Effector memory CD8-positive, alpha-beta T cell (primary cell): ENCODE measurements at places on chromosomes 7 and 10.

GRCh38 chr7:1664711-1665548 lies 5.1 kb upstream of the ELFN1 start:
- peak; percentile 29 for DNase-seq

DNA sequence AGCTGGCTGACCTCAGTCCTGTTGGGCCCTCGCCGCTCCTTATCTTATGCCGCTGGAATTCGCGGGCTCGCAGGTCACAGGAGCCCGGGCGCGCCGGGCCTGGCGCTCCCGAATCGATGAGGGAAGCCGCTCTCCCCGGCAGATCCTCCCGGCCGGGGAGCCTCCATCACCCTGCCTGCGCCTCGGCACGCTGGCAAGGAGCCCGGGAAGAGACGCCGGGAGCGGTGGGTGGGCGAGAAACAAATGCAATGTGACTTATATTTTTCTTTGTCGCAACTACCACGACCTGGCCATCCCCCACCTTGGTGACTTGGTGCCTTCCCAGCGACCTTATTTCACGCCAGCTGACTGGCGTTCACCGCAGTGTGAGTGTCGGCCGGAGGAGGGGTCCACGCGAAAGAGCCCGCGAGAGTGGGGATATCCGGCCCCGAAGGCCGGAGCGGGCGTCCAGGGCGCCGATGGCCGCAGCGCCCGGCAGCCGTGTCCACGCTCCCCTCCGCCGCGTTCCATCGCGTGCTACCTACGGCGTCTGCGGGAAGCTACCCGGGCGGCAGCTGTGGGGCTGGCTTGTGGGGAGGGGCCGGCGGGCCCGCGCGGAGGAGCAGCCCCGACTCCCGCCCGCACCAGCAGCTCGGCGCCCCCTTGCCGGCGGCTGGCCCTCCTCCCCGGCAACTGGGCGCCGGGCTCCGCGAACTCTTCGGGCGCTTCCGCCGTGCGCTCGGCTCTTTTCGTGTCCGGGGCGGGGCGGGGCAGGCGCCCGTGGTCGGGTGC lies 494 bp upstream of the BMPR1A start:
- DNase-seq = peak; percentile 86

DNA sequence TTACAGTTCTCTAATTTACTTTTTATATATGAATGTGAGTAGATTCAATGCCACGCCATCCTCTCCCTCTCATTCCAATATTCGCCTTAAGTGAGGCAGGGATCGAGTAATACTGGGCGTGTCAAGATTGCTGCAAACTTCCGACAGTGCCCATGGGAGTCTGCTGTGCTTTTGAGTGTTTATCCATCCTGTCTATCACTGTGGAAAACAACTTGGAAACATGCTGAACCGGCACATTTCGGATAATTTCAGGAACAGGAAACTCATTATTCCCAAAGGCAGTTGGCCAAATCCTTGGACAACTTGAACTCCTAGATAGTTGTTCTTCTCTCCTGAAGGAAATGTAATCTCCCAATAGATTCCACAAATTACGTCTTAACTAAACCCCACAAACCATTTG lies 28.5 kb downstream of the PIP4K2A start:
- no peak for DNase-seq

GRCh38 chr10:69461243-69462025 lies 10.2 kb downstream of the TSPAN15 start:
- DNase-seq = no peak

DNA sequence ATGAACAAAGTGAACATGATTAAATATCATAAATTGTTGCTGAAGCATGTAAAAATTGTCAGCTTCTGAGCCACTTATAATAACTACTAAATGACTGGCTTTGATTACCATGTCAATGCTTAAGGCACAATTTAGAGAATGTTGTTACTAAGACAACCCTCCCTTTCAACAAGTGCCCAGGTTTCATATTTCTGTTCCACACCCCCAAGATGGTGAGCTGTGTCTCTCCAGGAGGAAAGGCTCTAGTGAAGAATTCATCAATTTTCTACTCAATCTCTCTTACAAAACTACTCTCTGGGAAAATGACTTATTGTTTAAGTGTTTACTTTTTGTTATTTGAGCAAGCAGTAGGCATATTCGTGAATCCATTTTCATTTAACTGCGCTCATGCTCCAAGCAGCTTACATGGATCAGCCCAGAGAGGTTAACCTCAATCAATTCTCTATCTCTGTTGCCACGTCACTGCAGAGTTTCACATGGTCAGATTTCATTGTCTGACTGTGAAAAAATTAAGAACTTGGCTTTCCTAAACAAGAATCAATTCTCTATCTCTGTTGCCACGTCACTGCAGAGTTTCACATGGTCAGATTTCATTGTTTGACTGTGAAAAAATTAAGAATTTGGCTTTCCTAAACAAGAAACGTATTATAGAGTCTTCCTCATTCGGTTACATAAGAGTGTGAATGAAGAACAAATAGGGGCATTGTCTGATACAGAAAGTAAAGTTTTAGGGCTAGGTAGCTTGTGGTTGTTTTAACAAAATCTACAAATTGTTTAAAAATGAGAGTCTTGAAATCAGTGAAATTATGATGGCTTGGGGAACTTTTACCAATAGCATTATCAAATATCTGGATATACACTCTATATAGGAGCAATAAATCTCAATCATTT lies 49.7 kb downstream of the CCDC71L start:
- no peak for DNase-seq

GRCh38 chr10:88401671-88402347 lies 181.3 kb downstream of the RNLS start:
- no peak for DNase-seq

DNA sequence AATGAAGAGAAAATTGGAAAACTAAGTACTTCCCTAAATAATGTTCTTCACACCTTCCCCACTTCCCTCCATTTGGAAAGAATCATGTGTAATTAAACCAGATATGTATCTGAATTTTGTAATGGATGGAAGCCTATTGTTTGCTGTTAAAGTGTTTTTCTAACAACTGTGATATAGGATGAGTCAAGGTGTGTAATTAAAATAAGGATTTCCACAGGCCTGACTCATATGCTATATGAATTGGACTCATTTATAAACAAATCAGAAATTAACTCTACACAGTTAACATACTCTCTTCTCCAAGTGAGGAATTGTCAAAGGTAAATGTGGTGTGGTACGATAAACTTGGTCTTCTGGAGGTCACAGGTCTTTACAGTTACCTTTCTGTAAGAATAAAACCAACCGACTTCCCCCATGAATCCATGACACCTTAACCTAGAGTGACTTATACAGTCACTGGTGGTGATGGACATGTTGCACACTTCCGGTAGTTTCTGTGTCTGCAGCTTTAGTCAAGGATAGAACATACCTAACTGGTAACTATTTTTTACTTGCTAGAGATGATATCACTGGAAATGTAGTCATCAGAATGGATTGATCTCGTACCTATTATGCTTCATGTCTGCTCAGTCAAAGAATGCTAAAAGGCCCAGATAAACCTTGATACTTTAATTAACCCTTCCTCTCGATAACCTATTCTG lies 12.8 kb downstream of the PNLIPRP3 start:
- no peak for DNase-seq

- DNase-seq = no peak
Measured at GRCh38 chr10:44006771-44007170, 358.1 kb upstream of the ZNF32 start.

GRCh38 chr10:124291001-124291701 lies 127.6 kb downstream of the OAT start:
- DNase-seq = no peak

DNA sequence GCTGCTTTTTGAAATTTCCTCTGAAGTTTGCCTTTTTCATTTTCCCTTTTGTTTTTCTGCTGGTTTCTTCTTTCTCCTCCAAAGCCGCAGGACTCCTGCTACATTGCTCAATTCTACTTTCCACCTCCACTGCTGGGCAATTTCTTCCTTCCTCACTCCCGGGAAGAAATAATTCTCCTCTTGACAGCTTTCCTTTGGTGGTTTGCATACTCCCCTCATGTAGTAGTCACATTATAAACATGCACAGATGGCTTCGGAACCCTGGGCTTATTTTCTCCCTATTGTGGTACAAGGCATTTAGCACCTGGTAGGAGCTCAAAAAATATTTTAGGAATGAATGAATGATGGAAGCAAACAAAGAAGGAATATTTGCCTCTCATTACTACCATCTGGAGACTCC lies 977.2 kb downstream of the LRMDA start:
- DNase-seq = no peak

- peak; percentile 40 for DNase-seq
Measured at GRCh38 chr7:157490465-157490912, 153.7 kb downstream of the DNAJB6 start.

- DNase-seq = no peak
Measured at GRCh38 chr10:132115732-132116131, 50.0 kb downstream of the JAKMIP3 start.

GRCh38 chr7:30469303-30469702 lies 9.3 kb downstream of the NOD1 start:
- no peak for DNase-seq

DNA sequence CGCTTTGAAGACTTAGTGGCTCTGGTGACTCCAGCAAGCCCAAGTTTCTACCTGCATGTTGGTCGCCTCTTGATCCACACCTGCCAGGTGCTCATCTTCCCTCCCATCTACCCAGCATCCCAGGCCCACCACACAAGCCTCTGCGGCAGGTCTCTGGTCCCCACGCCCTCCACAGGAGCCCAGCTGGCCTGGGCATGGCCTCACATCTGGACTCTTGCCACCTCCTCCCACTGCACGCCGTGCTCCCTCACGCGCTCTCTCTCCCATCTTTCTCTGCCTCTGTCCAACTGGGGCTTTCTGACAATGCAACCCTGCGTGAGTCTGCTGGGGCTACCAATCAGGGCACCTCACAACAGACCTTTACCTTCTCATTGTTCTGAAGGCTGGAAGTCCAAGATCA lies 50.2 kb upstream of the FGFR2 start:
- DNase-seq = no peak

- peak; percentile 38 for DNase-seq
Measured at GRCh38 chr7:82572195-82572880, 128.8 kb upstream of the CACNA2D1 start.

DNA sequence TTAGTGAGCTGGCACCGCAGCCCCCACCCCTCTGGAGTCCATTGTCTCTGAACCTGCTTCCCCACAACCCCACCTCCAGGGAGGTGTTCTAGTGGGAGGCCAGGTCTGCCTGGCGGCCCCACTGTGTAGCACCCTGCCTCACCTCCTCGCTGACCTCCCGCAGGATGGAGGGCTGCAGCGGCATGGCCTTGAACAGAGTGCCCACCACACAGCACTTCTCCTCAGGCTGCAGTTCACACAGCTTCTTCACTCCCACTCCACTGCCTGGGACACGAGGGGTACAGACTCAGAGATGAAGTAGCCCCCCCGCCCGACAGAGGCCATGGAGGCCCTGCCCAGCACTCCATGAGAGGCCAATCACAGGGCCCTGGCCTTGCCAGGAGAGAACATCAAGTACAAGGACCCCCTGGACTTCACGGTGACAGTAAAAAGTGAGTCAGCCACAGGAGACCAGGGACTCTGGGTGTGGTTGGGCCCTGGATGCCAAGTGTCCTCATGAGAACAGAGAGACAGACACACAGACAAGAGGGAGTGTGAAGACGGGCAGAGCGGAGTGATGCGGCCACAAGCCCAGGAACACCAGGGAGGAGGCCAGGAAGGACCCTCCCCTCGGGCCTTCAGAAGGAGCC lies 5.4 kb downstream of the POLD2 start:
- no peak for DNase-seq

- no peak for DNase-seq
Measured at GRCh38 chr10:122333037-122333436, 41.5 kb upstream of the PLEKHA1 start.

GRCh38 chr10:90885176-90885575 lies 13.4 kb downstream of the RPP30 start:
- DNase-seq = no peak

- no peak for DNase-seq
Measured at GRCh38 chr10:63711361-63711760, 190.2 kb downstream of the REEP3 start.

DNA sequence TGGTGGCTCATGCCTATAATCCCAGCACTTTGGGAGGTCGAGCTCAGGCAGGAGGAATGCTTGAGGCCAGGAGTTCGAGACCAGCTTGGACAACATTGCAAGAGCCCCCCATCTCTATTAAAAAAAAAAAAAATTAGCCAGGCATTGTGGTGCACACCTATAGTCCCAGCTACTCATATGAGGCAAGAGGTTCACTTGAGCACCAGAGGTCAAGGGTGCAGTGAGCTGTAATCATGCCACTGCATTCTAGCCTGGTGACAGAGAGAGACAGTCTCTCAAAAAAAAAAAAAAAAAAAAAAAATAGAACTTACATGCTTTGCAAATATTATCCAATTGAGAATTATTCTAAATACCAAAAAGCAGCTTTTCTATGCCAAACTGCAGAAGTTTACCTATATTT lies 11.0 kb downstream of the KIN start:
- no peak for DNase-seq

GRCh38 chr10:15088428-15089261 lies at the start of gene ACBD7:
TSS of gene ACBD7 (minus strand) at chr10:15088776. CDS start at chr10:15088728, 48 bp downstream.
- peak; percentile 71 for DNase-seq

GRCh38 chr10:359762-360161 lies 224.5 kb downstream of the ZMYND11 start:
- DNase-seq = no peak

DNA sequence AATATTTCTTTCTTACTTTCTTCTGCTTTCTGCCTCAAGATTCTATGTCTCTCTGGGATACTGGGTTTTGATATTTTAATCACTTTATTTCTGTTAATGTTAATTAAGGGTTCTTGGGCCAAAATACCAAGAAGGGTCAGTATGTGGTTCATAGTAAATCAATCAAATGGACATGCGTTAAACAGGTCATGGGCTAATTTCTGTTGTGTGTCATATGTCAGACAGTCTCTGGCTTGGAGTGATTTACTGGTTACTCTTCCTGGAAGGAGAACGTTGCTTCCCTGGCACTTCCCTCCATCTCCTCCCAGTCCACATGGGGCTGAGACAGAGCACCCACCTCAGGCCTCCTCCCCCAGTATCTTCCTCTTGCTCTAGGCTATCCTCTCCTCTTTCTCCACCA lies 489.1 kb downstream of the SUGCT start:
- DNase-seq = no peak

- DNase-seq = no peak
Measured at GRCh38 chr7:51452694-51453093, 136.1 kb upstream of the COBL start.

DNA sequence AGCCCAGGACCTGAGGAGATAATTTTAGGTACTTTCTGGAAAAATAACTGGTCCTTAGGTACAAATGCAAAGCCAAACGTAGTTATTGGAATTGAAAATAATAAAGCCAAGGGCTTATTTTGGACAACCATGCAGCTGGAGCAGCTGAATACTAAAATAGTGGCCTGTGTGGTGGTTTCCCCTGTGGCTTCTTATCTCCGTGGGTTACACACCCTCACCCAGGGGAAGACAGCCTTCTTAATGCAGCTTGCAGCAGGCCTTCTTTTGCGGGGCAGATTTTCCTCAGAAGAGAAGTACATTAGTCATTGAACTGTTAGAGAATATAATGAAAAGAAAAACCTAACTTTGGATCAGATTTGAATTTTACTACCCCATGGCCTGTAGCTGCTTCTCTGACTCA lies 133.5 kb downstream of the ST7 start:
- DNase-seq = no peak
